ENCODE measurements at places on chromosomes 2 and 18.
A peak's percentile ranks its signal among the peaks of the same experiment; 100 is the strongest.

- no peak for DNase-seq
Observed at GRCh38 chr2:627926-628560, 49.2 kb downstream of the TMEM18 start.

GRCh38 chr18:22368021-22368420, 49.7 kb downstream of the CTAGE1 start:
- no peak for DNase-seq

DNA sequence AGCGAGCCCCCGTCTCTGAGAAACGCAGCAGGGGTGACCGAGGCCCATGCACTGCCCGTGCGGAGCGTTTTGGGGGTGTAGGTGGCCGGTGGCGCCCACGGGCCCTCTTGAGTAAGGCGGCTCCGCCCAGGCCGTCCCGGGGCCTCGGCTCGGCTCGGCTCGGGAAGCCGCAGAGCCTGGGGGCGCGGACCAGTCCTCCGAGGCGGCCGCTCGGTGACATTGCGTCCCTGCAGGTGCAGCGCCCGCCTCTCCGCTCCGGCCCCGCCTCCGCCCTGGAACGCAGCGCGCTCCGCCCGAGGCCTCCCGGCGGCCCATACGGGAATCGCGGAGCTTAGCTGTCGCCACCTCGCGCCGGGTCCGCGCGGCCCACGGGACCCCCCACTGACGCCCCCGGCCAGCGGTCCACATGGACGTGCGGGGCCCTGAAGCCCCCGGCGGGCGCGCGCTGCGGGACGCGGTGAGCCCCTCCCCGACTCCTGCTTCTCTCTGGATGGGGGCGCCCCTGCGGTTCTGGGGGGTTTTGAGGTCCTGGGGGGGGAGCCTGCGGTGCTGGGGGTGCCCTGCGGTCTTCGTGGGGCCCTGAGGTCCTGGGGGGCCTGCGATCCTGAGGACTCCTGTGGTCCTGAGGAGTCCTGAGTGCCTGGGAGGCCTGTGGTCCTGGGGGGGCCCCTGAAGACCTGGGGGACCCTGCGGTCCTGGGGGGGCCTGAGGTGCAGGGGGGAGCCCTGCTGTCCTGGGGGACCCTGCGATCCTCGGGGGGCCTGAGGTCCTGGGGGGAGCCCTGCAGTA, at the start of gene HSBP1L1:
Gene HSBP1L1, plus strand, starts transcription at position 314 of the 789 bp plus-strand sequence. Its CDS starts 93 bp downstream, at position 407.
- peak; percentile 31 for DNase-seq

DNA sequence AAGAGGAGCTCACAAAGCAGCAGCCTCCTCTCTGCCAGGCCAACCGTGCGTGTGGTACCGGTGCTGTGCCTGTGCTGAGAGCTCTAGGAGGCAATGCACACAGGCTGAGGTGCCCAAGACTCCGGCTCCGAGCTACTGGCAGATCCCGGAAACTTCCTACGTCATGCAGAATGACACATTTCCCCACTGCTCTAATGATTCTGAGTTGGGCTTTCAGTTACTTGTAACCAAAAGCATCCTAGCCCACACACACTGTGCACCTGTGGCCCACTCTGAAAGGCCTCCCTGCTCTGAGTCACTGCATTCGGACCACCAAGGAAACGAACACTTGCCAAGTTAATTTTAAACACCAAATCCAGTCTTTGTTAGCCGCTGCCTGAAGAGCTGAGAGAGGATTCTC, 9.3 kb upstream of the RNU4ATAC start:
- no peak for DNase-seq

Data from stimulated activated CD8-positive, alpha-beta memory T cell treated with anti-CD3 and anti-CD28 coated beads, Interleukin-7, amount 100 ng/mL, for 1 hour (primary cell).